Activated CD4-positive, alpha-beta memory T cell treated with anti-CD3 and anti-CD28 coated beads, Interleukin-2, amount 10 ng/mL, durations not matched to agents 7 days and 5 days (primary cell): ENCODE measurements at places on chromosomes 12 and 14. TPM values are rescaled to one million over a fixed set of nuclear protein-coding genes. Genes with fewer than 3 reads are reported as not detected.

DNA sequence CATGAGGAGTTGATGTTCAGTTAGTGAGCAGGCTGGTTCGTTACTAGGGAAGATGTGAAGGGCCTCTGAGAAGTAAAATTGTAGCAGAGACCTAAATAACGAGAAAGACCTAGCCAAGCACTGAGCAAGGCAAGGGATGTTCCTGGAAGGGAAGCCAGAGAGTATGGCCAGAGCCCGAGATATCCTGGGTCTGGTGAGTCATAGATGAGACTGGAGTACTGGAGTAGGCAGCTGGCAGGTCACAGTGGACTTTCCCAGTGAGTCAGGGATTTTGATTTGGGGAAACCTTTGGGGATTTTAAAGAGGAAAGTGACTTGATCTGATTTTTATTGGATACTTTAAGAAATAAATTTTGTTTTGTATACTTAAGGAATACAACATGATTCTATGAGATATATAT is 369.0 kb downstream of the DIO2 start:
- no peak overlapping the region for H3K4me3 ChIP-seq
- no peaks in the 10 kb centered on the region for H3K27me3 ChIP-seq
- H3K36me3 ChIP-seq = no peaks in the 10 kb centered on the region
- H3K4me1 ChIP-seq = no peaks in the 10 kb centered on the region
- DNase-seq = no peak

DNA sequence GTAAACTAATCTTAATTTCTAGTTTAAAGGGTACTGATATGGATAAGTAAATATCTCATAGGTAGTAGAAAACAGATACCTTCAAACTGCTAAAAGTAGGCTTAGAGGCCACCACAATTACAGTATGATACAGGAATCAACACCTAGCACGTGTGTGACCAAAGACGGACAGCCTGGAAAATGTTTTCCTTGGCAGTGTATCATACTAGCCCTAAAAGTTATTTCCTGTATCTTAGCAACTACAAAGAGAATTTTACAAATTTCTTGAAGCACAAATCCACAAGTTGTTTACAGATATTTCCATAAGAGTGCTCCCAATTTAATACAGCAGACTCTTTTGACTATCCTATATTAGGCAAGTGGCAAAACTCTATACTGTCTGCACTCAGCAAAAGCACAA is 106.0 kb downstream of the ITPR2 start:
- H3K27ac ChIP-seq = no peak overlapping the region
- H3K4me3 ChIP-seq = no peak overlapping the region
- H3K4me1 ChIP-seq = peaks cover 15% of the 10 kb centered on the region
- no peak for DNase-seq
- no peaks in the 10 kb centered on the region for H3K27me3 ChIP-seq

GRCh38 chr14:27587103-27587502 is 989.3 kb upstream of the NOVA1 start:
- DNase-seq = no peak
- no peaks in the 10 kb centered on the region for H3K27me3 ChIP-seq
- no peaks in the 10 kb centered on the region for H3K36me3 ChIP-seq
- no peak overlapping the region for H3K4me3 ChIP-seq
- H3K27ac ChIP-seq = no peak overlapping the region

The ST8SIA1 gene
- total RNA-seq = 3.1 TPM

- no peak overlapping the region for H3K4me3 ChIP-seq
- peaks cover 2% of the 10 kb centered on the region for H3K27me3 ChIP-seq
- no peaks in the 10 kb centered on the region for H3K36me3 ChIP-seq
- H3K27ac ChIP-seq = no peak overlapping the region
Observed at GRCh38 chr12:62891805-62892549, 43.0 kb downstream of the PPM1H start.

GRCh38 chr12:109995361-109995685 is 845 bp downstream of the GIT2 start:
- no peaks in the 10 kb centered on the region for H3K27me3 ChIP-seq
- peaks cover 63% of the 10 kb centered on the region for H3K4me1 ChIP-seq
- peak overlapping the region; percentile 99 for H3K4me3 ChIP-seq
- H3K27ac ChIP-seq = peak overlapping the region; percentile 94
- DNase-seq = no peak
- H3K36me3 ChIP-seq = peaks cover 55% of the 10 kb centered on the region

The ACSM4 gene
- not detected for total RNA-seq

DNA sequence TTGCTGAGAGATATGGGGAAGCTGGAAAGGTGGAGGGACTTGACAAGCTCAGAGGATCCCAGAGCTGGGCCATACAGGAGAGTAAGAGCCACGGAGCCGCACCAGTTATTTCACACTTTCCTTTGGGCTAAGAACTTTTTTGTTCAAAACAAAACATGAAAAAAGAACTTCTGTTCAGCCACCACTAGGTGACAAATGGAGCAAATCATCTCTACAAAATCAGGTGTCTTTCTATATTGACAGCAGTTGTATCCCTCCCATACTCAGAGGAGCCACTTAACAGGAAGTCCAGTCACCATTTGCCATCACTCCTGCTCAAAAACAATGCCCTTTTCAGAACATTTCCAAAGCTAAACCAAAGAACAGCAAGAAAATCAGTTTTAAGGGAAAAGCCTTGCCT is 70.3 kb upstream of the DBX2 start:
- H3K27me3 ChIP-seq = peaks cover 6% of the 10 kb centered on the region
- H3K36me3 ChIP-seq = no peaks in the 10 kb centered on the region
- no peak overlapping the region for H3K4me3 ChIP-seq
- no peak for DNase-seq
- no peaks in the 10 kb centered on the region for H3K4me1 ChIP-seq

The RNASE1 gene
- not detected for total RNA-seq

DNA sequence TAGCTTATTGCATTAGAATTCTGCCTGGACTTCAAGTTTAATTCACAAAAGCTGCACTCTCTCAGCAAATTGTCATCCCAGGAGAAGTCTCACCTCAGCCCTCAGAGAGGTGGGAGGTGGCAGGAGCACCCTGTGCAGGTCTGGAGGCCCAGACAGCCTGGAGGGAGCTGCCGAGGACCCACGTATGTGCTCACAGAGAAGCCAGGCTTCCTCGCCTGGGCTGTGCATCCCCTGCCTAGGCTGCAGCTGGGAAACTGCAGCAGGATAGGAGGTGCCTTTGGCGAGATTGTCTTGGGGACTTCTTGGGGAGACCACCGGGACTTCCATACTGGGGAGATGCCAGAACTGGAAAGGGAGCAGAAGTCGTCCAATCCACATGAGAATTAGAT is 8.8 kb downstream of the CPNE6 start:
- peaks cover 41% of the 10 kb centered on the region for H3K4me1 ChIP-seq
- no peak for DNase-seq
- H3K27me3 ChIP-seq = peaks cover 11% of the 10 kb centered on the region
- no peak overlapping the region for H3K27ac ChIP-seq
- H3K36me3 ChIP-seq = no peaks in the 10 kb centered on the region

The APOF gene
- not detected for total RNA-seq

- no peaks in the 10 kb centered on the region for H3K4me1 ChIP-seq
- H3K27ac ChIP-seq = no peak overlapping the region
- H3K4me3 ChIP-seq = no peak overlapping the region
- no peak for DNase-seq
- H3K27me3 ChIP-seq = no peaks in the 10 kb centered on the region
Observed at GRCh38 chr14:105842105-105842504, 315.7 kb downstream of the TMEM121 start.

DNA sequence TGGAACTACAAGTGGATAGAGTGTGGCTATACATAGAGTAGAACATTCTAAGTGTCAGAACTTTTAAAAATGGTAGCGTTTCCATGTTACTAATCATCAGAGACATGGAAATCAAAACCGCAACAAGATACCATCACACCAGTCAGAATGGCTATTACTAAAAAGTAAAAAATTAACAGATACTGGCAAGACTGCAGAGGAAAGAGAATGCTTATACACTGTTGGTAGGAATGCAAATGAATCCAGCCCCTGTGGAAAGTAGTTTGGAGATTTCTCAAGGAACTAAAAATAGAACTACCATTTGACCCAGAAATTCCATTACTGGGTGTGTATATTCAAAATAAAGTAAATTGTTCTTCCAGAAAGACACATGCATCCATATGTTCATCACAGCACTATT is 518.6 kb downstream of the NELL2 start:
- H3K4me3 ChIP-seq = no peak overlapping the region
- H3K4me1 ChIP-seq = no peaks in the 10 kb centered on the region
- DNase-seq = no peak
- H3K27me3 ChIP-seq = no peaks in the 10 kb centered on the region

GRCh38 chr12:25518512-25518911 is 34.6 kb downstream of the LMNTD1 start:
- H3K4me3 ChIP-seq = no peak overlapping the region
- H3K4me1 ChIP-seq = peaks cover 8% of the 10 kb centered on the region
- DNase-seq = no peak
- H3K27ac ChIP-seq = no peak overlapping the region
- peaks cover 5% of the 10 kb centered on the region for H3K27me3 ChIP-seq

- H3K4me1 ChIP-seq = no peaks in the 10 kb centered on the region
- no peaks in the 10 kb centered on the region for H3K36me3 ChIP-seq
- DNase-seq = no peak
- no peak overlapping the region for H3K4me3 ChIP-seq
Observed at GRCh38 chr14:32545095-32545494, 216.0 kb downstream of the AKAP6 start.

The TOMM20L gene
- total RNA-seq = not detected

The TMEM260 gene
- total RNA-seq = 19.4 TPM
